ENCODE measurements at places on chromosomes 6 and 20. TPM values are rescaled to one million over a fixed set of nuclear protein-coding genes. Genes with fewer than 3 reads are reported as not detected.

DNA sequence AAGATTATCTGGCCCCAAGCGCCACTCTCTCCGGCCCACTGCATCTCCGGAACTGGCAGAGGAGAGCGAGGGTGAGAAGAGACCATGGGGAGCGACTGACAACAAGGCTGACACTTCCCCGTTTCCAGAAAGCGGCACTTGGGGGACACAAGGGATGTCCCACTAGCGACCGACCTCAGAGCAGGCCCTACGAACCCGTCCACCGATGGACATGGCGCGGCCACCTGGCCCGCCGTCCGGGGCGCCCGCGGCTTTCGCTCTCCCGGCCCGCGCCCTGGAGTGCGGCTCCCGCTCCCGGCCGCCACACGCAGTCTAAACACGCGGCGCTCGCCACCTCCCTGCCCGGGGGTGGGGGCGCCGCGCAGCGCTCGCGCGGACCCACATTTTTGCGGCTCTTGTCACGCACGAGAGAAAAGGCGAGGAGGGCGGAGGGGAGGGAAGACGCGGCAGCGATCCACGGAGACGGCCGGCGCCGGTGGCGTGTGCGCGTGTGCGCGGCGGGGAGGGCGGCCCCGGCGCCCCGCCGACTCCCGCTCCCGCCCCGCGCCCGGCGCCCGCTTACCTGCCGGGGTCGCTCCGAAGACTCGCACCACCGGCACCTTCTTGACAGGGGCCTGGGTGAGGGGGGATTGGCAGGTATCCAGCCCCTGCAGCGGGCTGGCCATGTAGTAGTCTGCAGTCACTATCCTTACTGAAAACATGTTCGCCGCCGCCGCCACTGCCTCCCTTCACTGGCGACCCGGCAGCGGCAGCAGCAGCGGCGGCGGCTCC is 645 bp downstream of the REV3L start:
- peak; percentile 61 for DNase-seq

BPIFA1 gene
- not detected for total RNA-seq

DNA sequence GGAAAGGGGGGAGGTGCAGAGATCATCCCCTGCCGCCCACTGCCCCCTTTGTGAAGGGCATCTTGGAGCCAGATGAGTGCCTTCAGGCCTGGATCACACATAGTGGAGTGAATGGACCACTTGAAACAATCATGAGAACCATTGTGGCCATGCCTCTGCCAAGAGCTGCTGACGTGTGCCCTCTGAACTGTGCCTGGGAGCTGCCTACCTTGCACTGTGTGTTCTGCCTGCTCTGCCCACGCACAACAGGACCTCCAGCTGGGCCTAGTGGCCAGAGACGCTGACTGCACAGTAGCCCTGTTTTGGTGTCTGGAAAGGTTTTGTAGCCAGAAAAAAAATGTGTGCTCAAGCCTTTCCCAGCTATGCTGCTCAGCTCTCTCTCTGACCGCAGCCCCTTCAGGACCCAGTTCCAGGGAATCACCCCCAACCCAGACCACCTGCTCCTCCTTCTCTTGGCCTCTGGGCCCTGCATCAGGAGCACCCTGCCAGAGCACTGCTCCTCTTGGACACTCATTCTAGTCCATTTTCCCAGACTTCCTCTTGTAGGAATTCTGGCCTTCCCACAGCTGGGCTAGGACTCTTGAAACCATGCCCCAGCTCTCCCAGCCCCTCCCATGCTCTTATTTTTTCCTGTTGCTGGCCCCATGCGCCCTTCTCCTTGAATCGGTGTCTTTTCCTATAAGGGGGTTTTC is 1.6 kb upstream of the ADIG start:
- DNase-seq, result no peak

DNA sequence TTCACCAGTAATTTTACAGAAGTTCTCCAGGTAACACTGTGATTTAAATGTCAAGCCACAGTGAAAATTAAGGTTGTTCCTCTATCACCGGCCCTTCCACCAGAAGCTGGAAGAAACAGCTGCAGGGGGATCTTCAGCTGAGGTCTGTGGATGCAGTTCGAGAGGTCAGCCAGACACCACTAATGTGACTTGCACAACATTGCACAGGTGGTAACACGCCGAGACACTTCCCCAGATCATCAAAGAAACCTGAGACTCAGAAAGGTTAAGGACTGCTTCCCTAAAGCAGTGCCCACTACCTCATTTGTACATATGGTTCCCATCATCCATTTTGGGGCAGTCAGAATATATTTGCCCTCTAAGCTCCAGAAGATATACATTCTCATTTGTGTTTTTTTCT is 8.1 kb upstream of the SERPINB9 start:
- no peak for DNase-seq

MYCT1 gene
- 2.3 TPM for total RNA-seq

DNA sequence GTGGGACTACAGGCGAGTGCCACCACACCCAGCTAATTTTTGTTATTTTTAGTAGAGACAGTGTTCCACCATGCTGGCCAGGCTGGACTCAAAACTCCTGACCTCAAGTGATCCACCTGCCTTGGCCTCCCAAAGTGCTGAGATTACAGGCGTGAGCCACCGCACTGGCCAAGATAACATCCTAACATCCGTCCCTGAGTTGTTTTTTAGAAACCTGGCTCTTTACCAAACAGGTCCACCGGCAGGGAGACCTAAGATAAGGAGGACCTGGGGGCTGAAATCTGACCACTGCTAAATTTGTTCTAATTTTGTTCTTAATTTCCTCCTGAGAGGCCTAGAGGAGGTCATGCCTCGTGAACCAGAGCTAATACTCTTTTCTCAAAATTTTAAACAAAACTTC is 20.5 kb downstream of the CTCFL start:
- DNase-seq, result no peak

HSPA1A gene
- total RNA-seq, result 113 TPM

SLC22A7 gene
- not detected for total RNA-seq

GRCh38 chr6:110554966-110555460 is 78.6 kb upstream of the SLC22A16 start:
- DNase-seq, result peak; percentile 81

- DNase-seq, result peak; percentile 30
Measured at GRCh38 chr20:54475334-54476168, at the start of gene DOK5. Gene DOK5, plus strand, starts transcription at chr20:54475593. Its CDS starts 354 bp downstream, at chr20:54475947.

TFAP2C gene
- 1.3 TPM for total RNA-seq

- no peak for DNase-seq
Measured at GRCh38 chr6:75130784-75131183, 75.1 kb downstream of the COL12A1 start.

DNA sequence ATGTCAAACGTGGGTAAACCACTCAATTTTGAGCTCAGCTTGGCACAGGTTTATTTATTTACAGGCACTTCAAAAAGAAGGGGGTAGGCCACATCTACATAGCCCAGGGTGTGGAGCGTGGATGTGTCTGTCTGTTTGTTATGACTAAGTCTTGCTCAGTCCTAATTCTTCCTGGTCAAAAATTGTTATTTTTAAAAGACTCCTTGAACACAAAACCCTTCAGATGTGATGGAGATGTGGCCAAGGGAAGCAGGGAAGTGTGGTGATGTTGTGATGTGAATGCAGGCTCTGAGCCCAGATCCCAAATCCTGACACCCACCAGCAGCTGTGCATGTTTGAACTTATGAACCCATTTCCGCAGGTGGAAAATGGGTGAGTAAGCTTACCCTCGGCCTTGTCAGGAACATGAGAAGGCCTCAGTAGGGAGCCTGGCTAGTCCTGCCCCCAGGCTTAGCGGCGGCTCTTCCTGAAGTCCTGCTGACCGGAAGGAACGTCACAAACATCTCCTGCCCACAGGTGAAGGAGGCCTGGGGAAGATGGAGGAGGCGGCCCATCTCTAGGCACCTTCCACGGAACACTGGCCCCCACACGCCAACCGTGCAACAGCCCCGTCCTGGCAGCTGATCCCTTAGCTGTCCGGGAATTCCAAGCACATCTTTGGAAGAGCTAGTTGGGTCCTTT is 119.7 kb downstream of the MYLK4 start:
- no peak for DNase-seq

DNA sequence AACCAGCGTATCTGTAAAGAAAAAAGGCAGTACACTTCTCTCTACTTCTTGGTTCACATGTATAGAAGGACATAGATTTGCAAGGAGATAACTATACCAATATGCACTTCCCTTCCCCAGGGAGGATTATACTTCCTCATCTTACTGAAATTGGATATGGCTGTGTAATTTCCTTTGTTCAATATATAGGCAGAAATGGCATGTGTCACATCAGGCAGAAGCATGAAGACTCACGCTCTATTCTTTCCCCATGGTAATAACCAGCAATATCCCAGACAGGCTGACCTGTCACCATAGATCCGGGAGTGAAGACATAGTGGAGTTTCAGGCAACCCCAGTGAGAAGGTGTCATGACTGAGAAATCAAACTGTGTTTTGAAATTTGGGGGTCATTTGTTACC is 518.3 kb downstream of the KIF16B start:
- DNase-seq, result no peak

- DNase-seq, result no peak
Measured at GRCh38 chr6:68651011-68651985, 16.2 kb downstream of the ADGRB3 start.

DNA sequence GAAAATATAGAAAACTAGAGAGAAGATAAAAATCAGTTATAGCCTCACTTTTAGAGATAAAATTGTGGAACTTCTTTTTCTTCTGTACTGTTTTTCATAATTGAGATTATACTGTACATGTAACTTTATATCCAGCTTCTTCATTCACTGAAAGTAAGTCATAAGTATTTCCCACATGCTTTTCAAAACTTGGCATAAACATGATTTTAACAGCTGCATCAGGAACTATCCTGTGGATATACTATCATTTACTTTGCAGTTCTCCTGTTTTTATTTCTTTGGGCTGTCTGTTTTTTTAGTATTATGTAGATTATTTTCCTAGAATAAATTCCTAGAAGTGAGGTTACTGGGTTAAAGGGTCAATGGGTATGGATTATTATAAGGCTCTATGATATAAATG is 14.8 kb downstream of the DSTN start:
- no peak for DNase-seq

TDP2 gene
- total RNA-seq, result 37.4 TPM

DNA sequence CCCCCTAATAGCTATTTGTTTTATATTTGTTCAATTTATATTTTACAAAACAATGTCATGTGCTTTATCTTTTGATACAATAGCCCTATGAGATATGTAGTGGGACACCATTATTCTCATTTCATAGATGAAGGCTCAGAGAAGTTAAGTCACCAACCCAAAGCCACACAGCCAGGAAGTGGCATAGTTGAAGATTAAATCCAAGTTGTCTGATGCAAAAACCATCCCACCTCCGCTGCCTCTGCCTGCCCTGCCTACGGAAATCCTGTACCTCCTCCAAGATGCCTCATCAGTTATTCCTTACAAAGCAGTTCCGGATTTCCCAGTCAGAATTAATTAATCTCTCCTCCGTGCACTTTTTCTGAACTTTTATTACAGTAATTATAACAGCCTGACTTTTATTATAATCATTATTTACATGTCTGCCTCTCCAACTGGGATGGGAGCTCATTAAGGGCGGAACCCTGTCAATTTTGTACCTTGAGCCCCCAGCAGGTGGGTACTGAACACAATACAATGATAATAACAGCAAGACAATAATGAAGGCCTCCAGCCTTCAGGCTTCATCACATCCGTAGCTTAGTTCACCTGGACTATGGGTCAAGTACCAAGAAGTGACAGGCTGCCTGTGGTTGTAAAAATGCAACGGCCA is 54.7 kb downstream of the LRFN2 start:
- DNase-seq, result no peak

DNA sequence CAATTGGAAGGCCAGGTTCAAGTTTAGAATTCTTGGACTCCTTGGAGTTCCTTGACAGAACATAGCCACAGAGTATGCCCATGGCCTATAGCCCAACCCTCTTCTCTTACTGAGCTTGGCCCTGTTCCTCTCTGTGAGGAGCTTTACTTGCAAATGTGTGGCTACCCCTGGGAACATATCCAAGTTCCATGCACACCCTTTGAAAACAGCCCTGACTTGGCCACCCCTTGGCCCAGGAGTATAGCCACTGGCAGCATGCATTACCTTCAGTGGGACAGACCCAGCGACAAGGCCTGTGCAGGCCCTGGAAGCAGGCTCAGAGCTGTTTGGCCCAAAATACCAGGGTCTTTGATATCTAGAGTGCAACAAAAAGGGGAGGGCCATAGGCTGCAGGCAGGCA is 19.5 kb upstream of the MAS1 start:
- DNase-seq, result no peak

IL17A gene
- total RNA-seq, result not detected

- DNase-seq, result peak; percentile 61
Measured at GRCh38 chr6:82006027-82006738, 241.4 kb downstream of the IBTK start.

SCRT2 gene
- 0.19 TPM for total RNA-seq

DNA sequence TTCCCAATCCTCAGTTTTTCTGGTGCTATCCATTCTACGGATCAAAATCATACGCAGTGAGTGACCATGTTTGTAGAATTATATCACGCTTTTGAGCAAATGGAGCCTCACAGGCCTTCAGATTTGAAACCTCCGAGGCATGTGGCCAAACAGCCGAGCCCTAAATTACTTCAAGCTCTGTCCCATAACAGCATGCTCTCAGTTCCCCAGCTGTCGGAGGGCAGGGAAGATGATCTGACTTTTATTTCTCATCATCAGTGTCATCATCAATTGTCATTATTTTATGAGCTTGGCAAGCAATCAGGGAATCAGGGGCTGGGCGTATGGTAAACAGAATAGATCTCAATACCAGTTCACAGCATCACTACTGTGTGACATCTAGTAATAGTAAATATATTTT is 73.2 kb downstream of the PSMG4 start:
- DNase-seq, result no peak

DNA sequence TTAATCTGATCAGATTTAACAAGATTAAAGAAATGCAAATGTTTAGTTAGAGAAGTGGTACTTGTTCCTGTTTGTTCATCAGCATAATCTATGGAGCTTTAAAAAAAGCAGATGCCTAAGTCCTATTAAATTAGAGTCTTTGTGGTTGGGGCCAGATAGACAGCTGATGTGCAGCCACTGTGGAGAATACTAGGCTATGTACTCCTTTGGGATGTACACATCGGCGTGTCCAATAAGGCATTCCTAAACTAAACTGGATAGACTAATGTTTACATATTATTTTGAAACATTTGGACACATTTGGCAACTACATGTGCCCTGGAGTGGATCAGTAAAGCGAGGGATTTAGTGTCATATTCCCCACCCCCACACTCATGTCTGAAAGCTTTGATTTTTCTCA is 459.5 kb downstream of the LMBRD1 start:
- DNase-seq, result no peak

DNA sequence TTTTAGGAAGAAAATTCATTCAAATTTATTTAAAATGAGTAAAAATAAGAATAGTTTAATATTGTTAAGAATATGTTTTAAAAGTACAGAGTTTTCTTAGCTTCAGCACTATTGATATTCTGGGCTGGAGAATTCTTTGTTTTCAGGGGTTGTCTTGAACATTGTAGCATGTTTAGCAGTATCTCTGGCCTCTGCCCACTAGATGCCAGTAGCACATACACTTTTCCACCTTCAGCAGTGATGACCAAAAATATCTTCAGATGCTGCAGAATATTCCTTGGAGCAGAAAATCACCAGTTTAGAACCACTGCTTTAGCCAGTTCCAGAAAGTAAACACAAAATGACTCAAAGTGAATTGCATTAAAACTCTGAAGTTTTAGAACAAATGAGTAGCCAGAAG is 19.4 kb upstream of the SDHAF4 start:
- DNase-seq, result no peak

All from testis (tissue), 5 donors.